ENCODE measurements at places on chromosomes 11 and 22.
A peak's percentile ranks its signal among the peaks of the same experiment; 100 is the strongest.

GRCh38 chr22:23899042-23899745 is 5.0 kb downstream of the MIF start:
- DNase-seq = no peak

DNA sequence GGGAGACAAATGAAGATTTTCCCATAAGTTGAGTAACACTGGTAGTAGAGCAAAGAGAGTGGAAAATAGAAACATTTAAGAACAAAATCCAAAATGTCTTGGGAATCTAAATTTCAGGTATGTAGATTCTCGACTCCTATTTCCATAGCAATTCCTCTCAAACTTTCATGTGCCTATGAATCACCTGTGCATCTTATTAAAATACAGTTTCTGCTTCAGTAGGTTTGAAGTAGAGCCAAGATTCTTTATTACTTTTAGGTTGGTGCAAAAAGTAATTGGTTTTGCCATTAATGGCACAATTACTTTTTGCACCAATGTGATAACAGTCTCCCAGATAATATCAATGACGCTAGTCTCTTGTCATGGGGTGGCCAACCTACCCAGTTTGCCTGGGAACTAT is 115.3 kb upstream of the SLC5A12 start:
- no peak for DNase-seq

- no peak for DNase-seq
Measured at GRCh38 chr11:128832121-128832497, 35.0 kb downstream of the KCNJ1 start.

- DNase-seq = no peak
Measured at GRCh38 chr11:65499713-65500386, 1.0 kb downstream of the MALAT1 start.

GRCh38 chr22:46576556-46577367 is 39.3 kb upstream of the CELSR1 start:
- no peak for DNase-seq

DNA sequence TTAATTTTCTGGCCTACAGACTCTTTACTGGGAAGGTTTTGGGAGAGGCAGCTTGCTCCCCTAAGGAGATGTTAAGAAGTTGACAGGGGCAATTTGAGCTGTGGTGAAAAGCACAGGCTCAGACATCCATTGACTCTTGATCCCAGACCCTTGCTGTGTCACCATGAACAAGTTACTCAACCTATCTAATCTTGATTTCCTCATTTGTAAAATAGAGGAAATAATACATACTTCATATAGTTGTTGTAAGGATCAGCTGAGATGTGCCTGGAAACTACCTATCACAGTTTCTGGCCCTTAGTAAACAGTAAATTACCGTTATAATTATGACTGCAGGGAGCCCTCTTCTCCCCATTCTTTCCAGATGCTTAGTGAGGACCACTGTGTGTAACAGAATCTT is 16.6 kb upstream of the SCGB1D4 start:
- no peak for DNase-seq

- no peak for DNase-seq
Measured at GRCh38 chr11:116379185-116379828, 393.5 kb downstream of the BUD13 start.

DNA sequence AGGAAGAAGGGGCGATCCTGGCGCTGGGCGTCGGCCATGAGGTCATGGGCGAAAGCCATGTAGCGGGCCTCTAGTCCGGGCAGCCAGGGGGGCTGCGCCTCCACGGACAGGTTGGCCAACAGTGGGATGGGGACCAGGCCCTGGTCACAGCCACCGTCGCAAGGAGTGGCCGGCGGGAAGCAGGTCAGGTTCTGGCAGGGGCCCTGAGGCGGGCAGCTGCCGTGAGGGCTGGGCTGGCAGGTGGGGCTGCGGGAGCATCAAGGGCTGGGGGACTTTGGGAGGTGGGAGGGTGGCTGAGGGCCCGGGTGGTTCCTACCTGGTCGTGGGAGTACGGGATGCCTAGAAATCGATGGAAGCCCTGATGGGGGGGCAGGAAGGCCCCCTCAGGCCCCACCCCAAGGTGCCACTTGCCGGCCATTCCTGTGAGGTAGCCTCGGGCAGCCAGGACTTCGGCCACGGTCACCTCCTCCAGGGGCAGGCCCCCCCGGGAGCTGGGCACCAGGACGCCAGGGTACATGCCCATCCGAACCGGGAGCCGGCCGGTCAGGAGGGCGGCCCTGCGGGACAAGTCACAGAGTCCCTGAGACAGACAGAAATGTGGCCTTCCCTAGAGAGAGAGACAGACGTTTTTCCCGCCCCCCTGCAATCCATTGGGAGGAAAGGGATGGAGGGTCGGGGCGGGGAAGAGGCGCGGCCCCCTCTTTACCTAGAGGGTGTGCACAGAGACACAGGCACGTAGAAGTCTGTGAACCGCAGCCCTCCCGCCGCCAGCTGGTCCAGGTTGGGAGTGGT is 906 bp downstream of the ARSA start:
- DNase-seq = no peak

DNA sequence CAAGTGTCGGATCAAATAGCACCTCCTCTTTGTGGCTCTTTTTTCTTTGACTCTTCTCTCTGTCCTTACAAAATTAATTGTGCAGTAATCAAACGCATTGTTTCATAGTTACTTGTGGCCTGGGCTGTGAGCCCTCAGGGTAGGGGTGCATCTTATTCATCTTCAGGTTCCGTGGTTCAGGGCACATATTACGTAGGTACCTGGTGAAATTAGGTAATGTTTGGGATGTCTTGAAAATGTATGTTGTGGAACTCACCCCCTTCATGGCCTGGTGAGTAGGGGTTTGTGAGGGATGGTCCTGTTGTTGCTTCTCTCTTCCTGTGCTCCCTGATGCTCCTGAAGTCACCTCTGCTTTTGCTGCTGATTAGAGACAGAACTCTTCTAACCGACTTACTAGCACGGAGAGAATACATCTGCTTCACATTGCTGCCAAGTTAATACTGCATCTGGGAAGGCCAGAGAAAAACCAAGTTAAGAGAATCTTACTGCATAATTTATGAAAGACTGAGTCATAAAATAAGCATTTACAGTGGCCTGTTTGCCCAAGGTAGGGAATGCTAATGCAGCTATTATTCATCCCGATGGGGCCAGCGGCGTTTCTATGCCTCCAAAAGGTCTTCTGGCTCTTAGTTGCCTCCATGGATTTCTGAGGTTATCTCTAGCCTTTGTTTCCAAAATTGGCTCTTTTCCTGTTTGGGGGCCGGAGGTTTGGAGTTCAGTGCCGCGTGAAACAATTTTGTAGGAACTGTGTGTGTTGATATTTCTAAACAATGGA is 66.9 kb downstream of the TBC1D22A start:
- no peak for DNase-seq

- DNase-seq = no peak
Measured at GRCh38 chr11:14698771-14699170, 55.2 kb downstream of the PDE3B start.

- no peak for DNase-seq
Measured at GRCh38 chr11:117681438-117681837, 115.6 kb downstream of the DSCAML1 start.

DNA sequence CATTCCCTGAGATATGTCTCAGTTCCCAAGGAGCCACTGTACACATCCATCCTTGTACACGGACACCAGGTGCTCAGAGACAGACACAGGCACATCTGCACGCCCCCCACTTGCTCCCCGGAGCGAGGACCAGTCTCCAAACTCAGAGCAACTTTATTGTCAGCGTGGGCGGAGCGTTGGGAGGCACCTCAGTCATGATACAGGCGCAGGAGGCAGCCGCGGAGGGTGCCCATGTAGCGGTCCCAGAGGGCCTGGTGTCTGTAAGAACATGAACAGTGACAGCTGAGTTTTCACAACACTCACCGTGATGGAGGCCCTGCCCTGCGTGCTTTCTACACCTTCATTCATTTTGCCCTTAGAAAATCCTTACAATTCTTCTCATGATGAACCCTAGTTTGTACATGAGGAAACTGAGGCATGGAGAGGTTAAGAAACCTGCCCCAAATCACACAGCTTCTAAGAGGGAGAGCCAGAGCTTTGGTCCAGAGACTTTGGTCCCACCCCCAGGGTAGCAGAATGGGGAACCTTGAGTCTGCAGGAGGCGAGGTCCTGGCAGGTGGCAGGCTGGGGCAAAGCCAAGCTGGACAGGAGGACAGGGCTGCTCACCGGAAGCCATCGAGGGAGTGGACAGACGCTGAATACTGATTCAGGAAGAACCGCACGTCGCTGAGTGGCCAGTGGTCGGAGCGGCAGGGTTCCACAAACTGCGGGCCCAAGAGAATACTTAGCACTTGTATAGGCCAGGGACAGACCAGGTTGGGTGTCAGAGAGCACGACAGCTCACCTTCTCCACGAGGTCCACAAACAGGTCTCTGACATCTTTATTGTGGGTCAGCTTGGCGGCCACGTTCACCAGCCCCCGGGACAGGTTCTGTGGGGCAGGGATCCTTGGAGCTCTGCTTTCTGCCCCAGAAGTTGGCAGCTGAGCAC is 4.2 kb downstream of the FIBP start:
- DNase-seq = no peak

DNA sequence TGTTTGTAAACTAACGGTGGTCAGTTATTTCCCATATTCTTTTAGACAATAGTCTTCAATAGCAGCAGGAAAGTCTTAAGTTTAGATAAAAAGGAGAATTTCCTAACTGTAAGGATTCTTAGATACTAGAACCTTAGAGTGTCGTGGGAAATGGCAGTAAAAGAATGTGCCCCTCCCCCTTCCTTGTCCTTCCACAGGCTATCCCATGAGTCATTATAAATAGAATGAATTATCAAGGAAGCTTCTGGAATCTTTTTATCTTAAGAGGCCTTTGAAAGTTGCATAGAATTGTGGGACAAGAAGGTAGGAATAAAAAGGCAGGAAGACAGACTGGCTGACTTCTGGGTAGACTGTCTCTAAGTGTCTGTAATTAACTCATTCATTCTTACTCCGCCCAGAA is 165.2 kb upstream of the TBCEL start:
- DNase-seq = no peak

GRCh38 chr11:8066036-8066910 is 14.7 kb upstream of the TUB start:
- no peak for DNase-seq

GRCh38 chr11:74877132-74877531 is 71.8 kb downstream of the XRRA1 start:
- no peak for DNase-seq

GRCh38 chr22:36871669-36872081 is 10.9 kb downstream of the NCF4 start:
- DNase-seq = no peak

DNA sequence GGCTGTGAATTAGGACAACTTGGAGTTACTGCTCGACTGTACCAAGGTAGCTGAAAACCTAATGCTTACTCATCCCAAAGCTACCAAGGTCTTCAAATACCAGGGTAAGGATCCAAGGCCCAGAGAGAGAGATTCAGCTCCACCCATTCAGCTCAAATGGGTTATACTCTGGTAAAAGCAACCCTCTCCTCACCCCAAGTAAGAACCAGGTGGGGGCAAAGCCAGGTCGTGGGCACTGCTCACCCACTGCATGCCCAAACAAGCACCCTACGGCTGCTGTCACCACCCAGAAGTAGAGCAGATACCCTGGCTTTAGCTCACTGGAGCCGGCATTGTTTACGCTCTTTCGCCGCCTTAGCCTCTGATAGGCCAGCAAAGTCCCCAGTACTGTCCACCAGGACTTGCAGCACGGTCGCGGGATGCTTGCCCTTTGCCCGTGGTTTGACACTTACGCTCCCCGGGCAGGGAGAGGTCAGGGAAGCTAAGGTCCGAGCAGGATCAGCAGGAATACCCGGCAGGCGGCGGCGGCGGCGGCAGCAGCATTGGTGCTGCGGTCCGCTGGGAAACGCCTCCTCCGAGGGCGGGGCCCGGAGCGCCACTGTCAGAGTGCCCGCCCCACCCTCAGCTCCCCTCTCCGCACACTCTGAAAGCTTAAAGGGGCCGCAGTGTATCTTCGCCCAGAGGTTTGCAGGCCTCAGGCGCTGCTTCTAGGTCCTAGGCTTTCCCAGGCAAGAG is 19.6 kb downstream of the CKAP5 start:
- peak; percentile 18 for DNase-seq

GRCh38 chr11:127393460-127393997 is 393.0 kb upstream of the KIRREL3 start:
- DNase-seq = no peak

- no peak for DNase-seq
Measured at GRCh38 chr22:47299863-47300697, 537.6 kb downstream of the TBC1D22A start.

DNA sequence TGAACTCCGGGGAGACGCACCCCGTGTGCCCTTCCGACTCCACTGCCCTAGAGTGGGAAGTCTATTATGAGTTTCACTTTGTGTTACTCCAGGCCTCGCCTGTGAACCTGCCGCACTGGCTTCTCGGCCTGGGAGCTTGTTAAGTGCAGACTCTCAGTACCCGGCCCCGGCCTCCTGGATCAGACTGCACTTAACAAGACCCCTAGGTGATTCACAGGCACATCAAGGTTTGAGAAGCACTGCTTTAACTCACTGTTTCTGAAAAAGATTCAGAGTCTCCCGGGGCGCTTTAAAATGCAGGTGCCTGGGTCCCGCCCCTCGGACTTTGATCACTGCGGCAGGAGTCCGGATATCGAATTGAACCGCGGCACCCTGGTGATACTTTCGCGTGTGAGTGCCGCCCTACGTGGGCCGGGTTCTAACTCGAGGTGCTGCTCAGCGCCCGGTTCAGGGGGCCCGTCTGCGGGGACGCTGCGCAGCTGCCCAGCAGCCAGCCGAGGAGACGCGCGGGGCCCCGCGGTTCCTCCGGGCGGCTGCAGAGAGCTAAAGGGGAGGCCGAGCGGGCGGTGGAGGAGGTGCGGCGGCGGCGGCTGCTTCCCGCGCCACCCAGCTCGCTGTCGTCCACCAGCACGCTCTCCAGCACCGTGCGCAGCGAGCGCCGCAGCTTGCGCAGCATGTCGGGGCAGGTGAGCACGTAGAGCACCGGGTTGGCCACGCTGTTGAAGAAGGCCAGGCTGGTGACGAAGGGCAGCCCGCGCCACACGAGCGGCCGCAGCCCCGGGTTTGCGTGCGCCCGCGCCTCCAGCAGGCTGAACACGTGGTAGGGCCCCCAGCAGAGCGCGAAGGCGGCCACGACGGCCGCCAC is 3.4 kb downstream of the PTGDR2 start:
- no peak for DNase-seq

- no peak for DNase-seq
Measured at GRCh38 chr11:44145011-44145775, 49.7 kb downstream of the EXT2 start.

GRCh38 chr22:41915035-41915785 is at the start of gene SHISA8:
Gene SHISA8 (minus strand): TSS chr22:41915074. CDS start chr22:41914667, 407 bp downstream.
- no peak for DNase-seq
